ENCODE measurements at places on chromosomes 11 and 22. TPM values are rescaled to one million over a fixed set of nuclear protein-coding genes. Genes with fewer than 3 reads are reported as not detected.

DNA sequence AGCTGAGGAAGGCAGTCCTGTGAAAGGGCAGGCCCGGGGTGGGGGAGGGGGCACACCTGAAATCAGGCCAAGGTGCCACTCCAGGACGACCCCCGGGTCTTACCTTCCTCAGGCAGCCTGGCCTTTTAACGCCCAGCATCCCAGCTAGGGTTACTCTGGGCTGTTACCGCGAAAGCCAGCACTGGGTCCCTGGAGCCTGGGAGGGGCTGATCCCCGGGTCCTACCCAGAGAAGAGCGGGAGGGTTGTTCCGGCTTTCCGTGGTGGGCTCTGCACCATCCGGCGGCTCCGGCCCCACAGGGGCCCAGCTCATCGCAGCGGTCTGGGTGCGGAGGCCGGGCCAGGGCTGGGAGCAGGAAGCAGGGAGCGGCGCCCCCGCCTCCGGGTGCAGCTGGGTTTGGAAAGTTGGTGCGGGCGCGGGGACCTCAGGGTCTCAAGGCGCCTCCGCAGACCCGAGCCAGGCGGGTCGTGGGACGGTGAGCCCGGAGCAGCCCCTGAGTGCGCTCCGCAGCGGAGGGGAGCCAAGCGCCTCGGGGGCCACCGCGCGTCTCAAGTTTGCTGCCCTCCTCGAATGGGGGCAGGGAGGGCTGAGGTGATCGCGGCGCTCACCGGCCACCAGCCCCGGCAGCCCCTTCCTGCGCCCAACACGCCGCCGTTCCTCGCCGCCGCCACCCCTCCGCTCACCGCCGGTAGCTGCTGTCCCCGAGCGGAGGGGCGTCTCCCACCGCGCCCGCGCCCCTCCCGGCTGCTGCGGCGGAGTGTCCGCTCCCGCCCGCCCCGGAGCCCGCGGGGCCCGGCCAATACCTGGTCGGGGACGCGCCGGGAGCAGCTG is 831 bp downstream of the CHST1 start:
- no peak for DNase-seq

The KCNE3 gene
- polyA plus RNA-seq: 2.9 TPM

The MYBPC3 gene
- polyA plus RNA-seq: 1.1 TPM

The CDC42EP2 gene
- polyA plus RNA-seq: 37.6 TPM

The C22orf42 gene
- polyA plus RNA-seq: not detected

The DCHS1 gene
- polyA plus RNA-seq: 52.1 TPM

DNA sequence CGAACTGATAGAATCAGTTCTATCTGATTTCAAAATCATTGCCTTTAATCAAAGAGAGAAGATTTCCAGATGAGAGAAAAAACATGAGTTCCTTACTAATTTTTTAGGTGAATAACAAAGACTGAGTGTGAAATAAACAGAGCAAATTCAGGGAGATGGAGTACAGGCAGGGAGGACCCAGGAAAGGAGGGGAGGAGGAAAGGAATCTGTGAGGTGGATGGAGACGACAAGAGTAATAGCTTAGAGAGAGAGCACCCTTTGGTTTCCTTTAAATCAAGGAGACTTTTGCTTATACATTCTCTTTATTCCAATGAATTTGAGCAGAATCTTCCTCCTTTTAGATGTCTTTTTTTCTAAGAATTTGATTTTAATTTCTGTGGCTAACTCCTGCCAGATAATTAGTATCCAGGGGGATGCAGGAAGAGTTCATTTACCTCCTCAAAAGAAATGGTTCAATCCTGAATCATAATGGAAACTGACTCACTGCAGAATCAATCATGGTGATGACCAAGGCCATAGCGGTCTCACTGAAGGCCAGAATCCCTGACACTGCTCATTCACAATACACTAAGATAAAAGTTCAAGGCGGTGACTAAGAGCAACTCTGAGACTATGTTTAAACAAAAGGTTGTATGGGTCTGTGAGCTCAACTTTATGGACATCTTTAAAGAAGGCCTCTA is 234.0 kb upstream of the ZC3H12C start:
- DNase-seq: no peak

GRCh38 chr11:122676638-122677037 is 21.1 kb downstream of the UBASH3B start:
- no peak for DNase-seq

The CYB5R3 gene
- 167 TPM for polyA plus RNA-seq

DNA sequence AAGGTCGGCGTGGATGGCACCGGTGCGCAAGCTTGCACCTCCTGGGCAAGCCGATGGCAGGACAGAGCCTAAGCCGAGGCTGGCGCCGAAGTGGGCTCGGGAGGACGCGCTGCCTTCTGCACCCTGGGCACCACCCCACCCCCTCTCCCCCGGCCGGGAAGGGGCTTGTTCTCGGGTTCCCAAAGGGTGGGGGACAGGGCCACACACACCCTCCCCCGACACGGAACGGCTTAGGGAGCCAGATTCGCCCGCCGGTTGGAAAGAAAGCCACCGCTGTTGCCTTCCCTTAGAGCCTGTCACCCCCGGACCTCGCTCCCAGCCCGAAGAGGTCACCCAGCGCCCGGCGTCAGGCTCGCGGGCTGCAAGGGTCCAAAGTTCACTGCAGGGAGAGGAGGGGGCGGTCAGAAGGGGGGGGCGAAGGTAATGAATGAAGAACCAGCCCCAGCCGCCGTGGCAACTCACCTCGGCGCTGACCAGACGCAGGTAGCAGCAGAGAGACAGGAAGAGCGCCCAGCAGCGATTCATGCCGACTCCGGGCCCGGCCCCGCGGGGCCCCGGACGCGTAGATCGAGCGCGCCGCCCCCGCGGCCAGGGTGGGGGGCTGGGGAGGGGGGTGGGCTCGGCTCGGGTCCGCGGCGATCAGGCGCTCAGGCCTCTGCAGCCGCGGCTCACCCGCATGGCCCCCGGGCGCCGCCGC is 1.2 kb downstream of the PDGFB start:
- no peak for DNase-seq
